ENCODE measurements at places on chromosomes 1 and 21.
A peak's percentile ranks its signal among the peaks of the same experiment; 100 is the strongest.

GRCh38 chr1:22137004-22137720, 5.7 kb downstream of the WNT4 start:
- H3K4me1 ChIP-seq = no peaks in the 10 kb centered on the region
- no peak for DNase-seq
- H3K27ac ChIP-seq = no peak overlapping the region
- H3K36me3 ChIP-seq = no peaks in the 10 kb centered on the region
- peaks cover 46% of the 10 kb centered on the region for H3K27me3 ChIP-seq
- H3K4me3 ChIP-seq = no peak overlapping the region

GRCh38 chr1:59072583-59072947, 224.3 kb upstream of the FGGY start:
- H3K27ac ChIP-seq = no peak overlapping the region
- no peaks in the 10 kb centered on the region for H3K27me3 ChIP-seq
- no peaks in the 10 kb centered on the region for H3K36me3 ChIP-seq
- no peak overlapping the region for H3K4me3 ChIP-seq
- H3K4me1 ChIP-seq = peaks cover 23% of the 10 kb centered on the region
- DNase-seq = no peak

GRCh38 chr1:243723458-243724043, 126.5 kb downstream of the AKT3 start:
- no peak overlapping the region for H3K4me3 ChIP-seq
- H3K36me3 ChIP-seq = no peaks in the 10 kb centered on the region
- no peak for DNase-seq
- peaks cover 14% of the 10 kb centered on the region for H3K27me3 ChIP-seq
- no peak overlapping the region for H3K27ac ChIP-seq

- no peak overlapping the region for H3K27ac ChIP-seq
- no peaks in the 10 kb centered on the region for H3K27me3 ChIP-seq
- no peaks in the 10 kb centered on the region for H3K36me3 ChIP-seq
- peak; percentile 91 for DNase-seq
- H3K4me1 ChIP-seq = peaks cover 5% of the 10 kb centered on the region
Measured at GRCh38 chr1:150922519-150922975, 3.6 kb upstream of the SETDB1 start.

GRCh38 chr1:192070213-192070612, 88.0 kb upstream of the RGS18 start:
- no peak overlapping the region for H3K27ac ChIP-seq
- H3K4me3 ChIP-seq = no peak overlapping the region
- no peak for DNase-seq
- no peaks in the 10 kb centered on the region for H3K27me3 ChIP-seq

DNA sequence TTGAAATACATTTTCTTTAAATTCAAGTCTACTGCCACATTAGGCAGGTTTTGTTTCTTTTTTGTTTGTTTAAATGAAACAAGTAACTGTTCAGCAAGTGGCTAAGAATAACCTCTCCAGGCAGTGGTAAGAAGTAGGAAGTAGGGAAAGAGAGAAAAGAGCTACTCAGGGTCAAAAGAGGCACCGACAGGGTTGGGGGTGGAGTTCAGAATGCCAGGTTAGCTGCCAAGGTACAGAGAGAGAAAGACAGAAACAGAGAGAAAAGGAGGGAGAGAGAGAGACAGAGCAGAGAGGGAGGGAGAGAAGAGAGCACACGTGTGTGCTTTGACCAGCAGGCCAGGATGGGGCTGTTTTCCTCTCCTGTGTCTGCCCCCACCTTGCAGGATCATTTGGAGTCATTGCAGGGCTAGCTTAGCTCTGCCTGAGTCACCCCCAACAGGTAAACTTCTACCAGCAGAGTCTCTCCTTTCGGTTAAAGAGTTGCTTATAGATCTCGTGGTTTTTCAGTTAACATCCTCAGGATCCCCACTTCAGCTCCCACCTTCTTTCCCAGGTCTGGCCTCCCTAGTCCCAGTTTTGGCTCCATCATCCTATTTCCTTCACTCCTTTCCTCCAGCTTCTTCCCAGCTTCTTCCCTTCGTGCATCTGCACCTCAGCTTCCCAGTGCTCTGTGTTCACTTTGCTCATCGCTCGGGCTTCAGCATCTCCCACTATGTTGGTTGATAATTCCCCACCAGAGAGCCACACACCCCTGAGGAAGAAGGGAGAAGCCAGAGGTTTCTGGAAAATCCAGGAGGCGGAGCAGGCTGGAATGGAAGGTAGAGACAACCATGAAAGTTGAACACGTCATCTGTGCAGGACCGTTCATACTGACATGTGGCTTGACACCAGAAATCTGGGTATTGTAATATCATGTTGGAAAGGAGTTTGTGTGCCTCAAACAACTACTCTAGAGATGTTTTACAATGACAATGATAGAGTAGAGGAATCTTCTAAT, 21.8 kb upstream of the RAB4A start:
- H3K4me1 ChIP-seq = peaks cover 16% of the 10 kb centered on the region
- no peak overlapping the region for H3K27ac ChIP-seq

DNA sequence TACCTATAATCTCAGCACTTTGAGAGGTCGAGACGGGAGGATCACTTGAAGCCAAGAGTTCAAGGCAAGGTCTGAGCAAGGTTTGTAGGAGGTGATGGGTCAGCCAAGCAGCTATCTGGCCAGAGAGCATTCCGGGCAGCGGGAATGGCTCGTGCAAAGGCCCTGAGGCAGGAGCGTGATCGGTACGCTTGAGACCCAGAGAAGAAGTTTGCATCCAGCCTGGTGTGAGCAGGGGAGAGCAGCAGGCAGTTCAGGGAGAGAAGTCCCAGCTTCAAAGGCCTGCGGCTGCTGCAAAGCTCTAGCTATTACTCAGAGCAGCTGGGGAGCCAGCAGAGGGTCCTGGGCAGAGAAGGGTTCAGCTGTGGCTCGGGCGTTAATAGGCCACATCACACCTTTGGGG, 5.1 kb upstream of the SRARP start:
- H3K4me3 ChIP-seq = no peak overlapping the region
- peaks cover 38% of the 10 kb centered on the region for H3K27me3 ChIP-seq
- no peaks in the 10 kb centered on the region for H3K4me1 ChIP-seq

DNA sequence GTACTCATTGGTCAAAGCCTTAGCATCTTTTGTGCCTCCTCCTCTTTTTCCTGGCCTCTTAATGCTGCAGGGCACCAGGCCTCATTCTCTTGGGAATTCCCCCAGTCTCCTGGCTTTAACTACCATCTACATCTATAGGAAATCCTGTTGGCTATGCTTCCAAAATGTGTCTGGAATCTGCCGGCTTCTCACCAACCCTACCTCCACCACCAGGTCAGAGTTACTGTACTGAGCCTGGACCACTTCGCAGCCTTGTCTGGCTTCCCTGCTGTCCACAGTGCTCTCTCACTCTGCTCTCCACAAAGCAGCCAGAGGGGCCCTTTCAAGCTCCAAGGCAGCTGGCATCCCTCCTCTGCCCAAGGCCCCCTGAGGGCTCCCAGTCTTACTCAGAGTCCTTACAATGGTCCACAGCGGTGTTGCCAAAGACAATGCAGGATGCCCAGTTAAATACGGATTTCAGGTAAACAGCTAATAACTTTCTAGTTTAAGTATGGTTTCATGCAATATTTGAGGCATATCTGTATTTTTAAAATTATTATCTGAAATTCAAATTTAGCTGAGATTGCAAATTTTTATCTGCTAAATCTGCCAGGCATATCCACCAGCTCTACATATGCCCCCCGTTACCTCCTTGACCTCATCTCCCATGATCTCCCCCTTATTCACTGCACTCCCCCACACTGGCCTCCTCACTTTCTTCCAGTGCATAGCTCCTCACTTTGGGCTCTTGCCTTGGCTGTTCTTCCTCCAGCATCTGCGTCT, 34.5 kb upstream of the FAM163A start:
- 0 out of 2 replicates have a peak, but pooled peaks cover 3% of the 10 kb centered on the region for H3K4me1 ChIP-seq
- H3K4me3 ChIP-seq = no peak overlapping the region
- H3K27me3 ChIP-seq = no peaks in the 10 kb centered on the region
- no peak overlapping the region for H3K27ac ChIP-seq

DNA sequence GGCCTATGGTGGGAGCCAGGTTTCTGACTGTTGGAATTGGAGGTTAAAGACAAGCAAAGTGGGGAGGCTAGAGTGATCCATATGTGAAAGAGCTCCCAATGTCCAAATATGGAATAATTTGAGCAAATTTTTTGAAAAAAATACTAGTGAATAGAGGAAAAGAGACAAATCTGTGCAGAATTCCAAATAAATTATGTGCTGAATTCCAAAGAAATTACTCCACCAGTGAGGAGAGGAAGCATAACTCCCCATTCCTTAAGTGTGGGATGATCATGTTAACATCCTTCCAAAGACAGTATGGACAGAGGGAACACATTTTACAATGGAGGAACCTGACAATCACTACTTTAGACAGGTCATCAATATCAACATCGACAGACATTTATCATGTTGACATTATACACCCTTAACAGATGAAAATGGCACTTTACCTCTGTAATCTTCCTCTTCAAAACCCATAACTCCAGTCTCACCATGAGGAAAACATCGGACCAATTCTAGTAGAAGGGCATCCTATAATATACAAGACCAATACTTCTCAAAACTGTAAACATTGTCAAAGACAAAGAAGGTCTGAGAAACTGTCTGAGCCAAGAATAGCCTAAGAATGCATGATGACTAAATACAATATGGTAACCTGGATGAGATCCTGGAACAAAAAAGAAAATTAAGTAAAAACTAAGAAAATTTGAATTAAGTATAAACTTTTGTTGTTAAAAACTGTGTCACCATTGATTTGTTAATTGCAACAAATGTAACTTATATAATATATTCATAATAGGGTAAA, 71.5 kb upstream of the RGS4 start:
- no peaks in the 10 kb centered on the region for H3K27me3 ChIP-seq
- no peak for DNase-seq
- H3K4me1 ChIP-seq = no peaks in the 10 kb centered on the region
- H3K27ac ChIP-seq = no peak overlapping the region
- no peaks in the 10 kb centered on the region for H3K36me3 ChIP-seq
- no peak overlapping the region for H3K4me3 ChIP-seq

- no peaks in the 10 kb centered on the region for H3K36me3 ChIP-seq
- no peaks in the 10 kb centered on the region for H3K27me3 ChIP-seq
- no peak overlapping the region for H3K27ac ChIP-seq
- DNase-seq = peak; percentile 42
Measured at GRCh38 chr21:34582506-34583150, 32.3 kb downstream of the RCAN1 start.

GRCh38 chr1:236425031-236425663, 31.1 kb downstream of the EDARADD start:
- peak; percentile 47 for DNase-seq
- H3K4me3 ChIP-seq = no peak overlapping the region
- no peaks in the 10 kb centered on the region for H3K36me3 ChIP-seq
- no peak overlapping the region for H3K27ac ChIP-seq
- H3K4me1 ChIP-seq = no peaks in the 10 kb centered on the region

GRCh38 chr1:6471970-6472368, 6.0 kb upstream of the TNFRSF25 start:
- DNase-seq = peak; percentile 56
- no peaks in the 10 kb centered on the region for H3K36me3 ChIP-seq

GRCh38 chr1:244273845-244274619, 177.7 kb downstream of the ADSS2 start:
- no peaks in the 10 kb centered on the region for H3K36me3 ChIP-seq
- DNase-seq = no peak
- H3K27ac ChIP-seq = no peak overlapping the region
- H3K4me3 ChIP-seq = no peak overlapping the region

- H3K27me3 ChIP-seq = no peaks in the 10 kb centered on the region
- H3K4me1 ChIP-seq = no peaks in the 10 kb centered on the region
- peak overlapping the region; percentile 92 for H3K4me3 ChIP-seq
- no peaks in the 10 kb centered on the region for H3K36me3 ChIP-seq
- no peak overlapping the region for H3K27ac ChIP-seq
Measured at GRCh38 chr1:23167353-23168078, 1.1 kb downstream of the LUZP1 start.

DNA sequence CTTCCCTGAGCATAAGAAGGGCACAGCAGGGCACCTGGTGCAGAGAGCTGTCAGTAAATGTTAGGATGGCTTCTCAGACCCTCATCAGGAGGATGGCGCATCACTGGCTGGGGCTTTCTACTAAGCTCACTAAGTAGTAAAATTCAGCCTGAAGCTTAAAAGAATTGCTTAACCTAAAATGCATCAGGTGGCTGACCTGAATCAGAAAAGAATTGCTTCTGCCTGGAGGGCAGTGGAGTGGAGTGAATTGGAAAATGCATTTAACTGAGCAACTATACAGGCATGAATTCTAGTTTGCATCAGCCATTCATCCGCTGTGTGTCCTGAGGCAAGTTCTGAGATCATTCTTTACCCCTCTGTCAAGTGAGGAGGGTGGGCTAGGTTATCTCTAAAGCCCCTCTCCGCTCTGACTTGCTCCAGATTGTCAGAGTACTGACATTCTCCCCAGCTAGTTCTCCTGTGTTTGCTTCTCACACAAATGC, 142.0 kb upstream of the CD34 start:
- H3K27ac ChIP-seq = no peak overlapping the region
- H3K27me3 ChIP-seq = no peaks in the 10 kb centered on the region
- no peaks in the 10 kb centered on the region for H3K36me3 ChIP-seq
- no peak for DNase-seq
- no peaks in the 10 kb centered on the region for H3K4me1 ChIP-seq

DNA sequence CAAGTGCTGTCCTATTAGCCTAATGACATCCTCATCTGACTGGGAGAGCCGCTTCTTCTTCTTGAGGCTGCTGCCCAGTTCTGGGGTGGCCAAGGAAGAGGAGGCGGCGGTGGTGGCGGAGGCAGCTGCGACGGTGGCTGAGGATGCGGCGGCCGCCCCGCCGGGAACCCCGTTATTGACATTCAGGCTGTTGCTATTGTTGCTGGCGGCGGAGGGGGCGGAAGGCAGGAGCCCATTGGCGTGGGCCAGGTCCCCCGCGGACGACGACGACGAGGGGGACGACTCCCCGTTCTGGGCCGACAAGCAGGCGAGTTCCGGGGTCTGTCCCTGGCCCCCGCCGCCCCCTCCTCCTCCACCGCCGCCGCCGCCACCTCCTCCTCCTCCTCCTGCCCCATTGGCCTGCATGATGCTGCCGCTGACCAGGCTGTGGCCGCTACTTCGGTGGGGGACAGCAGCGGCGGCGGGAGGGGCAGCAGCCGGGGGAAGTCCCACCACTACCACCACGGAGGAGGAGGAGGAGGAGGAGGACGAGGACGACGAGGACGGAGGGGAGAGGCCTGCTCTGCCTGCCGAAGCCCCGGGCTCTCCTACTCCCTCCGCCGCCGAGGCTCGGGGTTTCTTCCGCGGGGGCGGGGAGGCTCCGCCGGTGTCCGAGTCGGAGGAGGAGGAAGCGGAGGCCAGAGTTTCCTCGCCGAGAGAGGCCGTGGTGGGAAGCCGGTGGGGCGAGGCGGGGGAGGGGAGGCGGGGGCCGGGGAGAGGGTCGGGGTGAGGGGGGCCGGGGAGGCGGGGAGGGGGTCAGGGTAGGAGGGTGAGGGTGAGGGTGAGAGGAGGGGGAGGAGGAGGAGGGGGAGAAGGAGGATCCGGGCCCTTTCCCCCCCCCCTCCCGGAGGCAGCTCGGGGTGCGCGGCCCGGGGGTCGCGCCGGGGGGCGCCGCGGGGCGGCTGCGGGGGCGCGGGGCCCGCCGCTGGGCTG, 610 bp downstream of the WDR26 start:
- H3K27me3 ChIP-seq = no peaks in the 10 kb centered on the region
- peaks cover 25% of the 10 kb centered on the region for H3K4me1 ChIP-seq
- H3K4me3 ChIP-seq = peak overlapping the region; percentile 84
- peak overlapping the region; percentile 46 for H3K27ac ChIP-seq
- no peak for DNase-seq

- peaks cover 4% of the 10 kb centered on the region for H3K4me1 ChIP-seq
- DNase-seq = peak; percentile 42
- no peaks in the 10 kb centered on the region for H3K36me3 ChIP-seq
- H3K27me3 ChIP-seq = peaks cover 56% of the 10 kb centered on the region
- H3K27ac ChIP-seq = no peak overlapping the region
Measured at GRCh38 chr1:31181515-31182343, 58.0 kb downstream of the NKAIN1 start.

All from MM.1S (cell line).